ENCODE measurements at places on chromosomes 16 and 17.

- peak; percentile 97 for DNase-seq
Observed at GRCh38 chr17:66494023-66494803, 191.8 kb downstream of the PRKCA start.

DNA sequence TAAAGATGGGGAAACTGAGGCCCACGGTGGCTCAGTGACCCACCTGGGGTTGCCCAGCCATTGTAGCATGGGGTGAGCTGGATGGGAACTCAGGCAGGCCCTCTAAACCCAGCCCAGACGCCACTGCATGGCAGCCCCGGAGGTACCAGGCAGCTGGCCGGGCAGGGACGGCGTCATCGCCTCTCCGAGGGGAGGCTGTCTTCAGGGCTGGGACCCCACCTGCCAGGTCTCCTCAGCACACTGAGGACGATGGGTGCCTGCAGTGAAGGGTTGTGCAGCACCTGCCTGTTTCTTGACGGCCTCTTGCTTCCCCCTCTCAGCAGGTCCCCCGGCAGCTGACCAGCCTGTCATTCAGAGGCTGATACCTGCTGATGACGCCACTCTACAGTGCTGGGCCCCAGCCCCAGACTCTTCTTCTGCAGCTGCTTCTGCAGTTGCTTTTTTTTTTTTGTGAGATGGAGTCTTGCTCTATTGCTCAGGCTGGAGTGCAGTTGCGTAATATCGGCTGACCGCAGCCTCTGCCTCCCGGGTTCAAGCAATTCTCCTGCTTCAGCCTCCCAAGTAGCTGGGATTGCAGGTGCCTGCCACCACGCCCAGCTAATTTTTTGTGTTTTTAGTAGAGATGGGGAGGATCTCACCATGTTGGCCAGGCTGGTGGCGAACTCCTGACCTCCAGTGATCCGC, 24.7 kb downstream of the RNF213 start:
- DNase-seq, result no peak

DNA sequence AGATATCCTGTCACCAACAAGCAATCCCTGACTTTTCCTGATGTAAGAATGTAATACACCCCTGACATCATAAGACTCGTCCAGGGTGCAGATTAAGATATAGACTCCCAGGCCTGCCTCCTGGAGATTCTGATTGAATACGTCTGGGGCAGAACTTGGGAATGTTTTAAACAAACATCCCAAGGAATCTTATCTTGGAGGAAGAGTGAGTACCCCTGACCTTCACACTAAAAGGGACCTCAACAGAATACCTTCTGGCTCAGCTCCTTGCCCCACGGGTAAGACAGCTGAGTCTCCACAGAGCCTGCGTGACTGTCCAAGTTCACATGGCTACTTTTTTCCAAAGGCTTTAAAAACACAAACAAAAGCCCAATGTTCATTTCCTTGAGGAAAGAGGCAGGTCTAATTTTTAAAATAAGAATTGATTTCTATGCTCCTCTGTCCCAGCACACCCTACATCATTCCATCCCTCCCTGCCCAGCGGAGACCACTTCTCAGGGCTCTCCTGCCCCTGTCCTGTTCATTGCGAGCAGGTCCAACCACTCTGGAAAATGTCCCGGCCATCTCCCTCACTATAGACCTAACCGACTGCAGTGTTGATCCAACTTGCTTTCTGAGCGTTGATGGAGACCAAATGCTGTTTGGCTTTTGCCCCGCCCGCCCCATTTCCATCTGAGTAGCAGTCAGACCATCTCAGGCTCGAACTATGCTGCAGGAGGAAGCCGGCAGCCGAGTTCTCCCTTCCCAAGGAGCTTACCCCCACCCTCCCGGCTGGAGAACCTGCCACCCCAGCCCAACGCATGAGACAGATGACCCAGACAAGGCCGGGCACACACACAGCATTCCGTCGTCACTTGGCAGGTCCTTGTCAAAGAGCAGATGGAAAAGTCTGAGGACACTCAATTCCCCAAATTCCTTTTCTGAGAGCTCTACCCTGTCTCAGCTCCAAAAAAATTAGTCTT, 44.1 kb upstream of the MYH10 start:
- no peak for DNase-seq

GRCh38 chr17:36066365-36066985, 2.4 kb downstream of the CCL18 start:
- DNase-seq, result no peak

- DNase-seq, result no peak
Observed at GRCh38 chr16:88462396-88462795, 9.3 kb downstream of the ZFPM1 start.

DNA sequence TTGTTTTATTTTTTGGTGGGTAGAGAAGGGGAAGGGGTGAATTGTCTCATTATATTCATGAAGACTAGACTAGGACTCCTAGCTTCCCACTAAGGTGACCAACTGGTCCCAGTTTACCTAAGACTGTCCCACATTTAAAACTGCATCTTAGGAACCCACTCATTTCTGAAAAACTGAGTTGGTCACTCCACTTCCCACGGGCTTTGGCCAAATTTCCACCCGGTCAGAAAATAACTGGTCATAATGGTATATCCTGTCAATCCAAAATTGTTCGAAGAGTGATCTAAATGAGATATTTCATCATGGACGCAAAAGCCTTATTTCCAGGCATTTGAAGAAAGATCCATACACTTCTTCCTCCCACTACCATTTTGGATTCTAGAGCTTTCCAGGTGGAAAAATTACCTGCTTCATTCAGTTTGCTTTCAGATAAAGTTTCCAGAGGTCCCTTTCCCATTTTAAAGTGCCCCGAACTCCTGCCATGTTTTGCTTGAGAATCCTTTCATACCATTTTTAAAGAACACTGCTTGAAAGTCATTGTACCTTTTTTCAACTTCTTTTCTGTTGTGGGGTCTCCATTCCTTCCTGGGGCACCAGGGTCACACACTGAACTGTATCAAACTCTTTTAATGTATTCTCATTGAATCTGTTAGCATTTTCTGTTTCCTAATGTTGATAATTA, 21.8 kb upstream of the ZFHX3 start:
- DNase-seq, result no peak

GRCh38 chr16:50263060-50263909, 3.1 kb upstream of the ADCY7 start:
- no peak for DNase-seq

DNA sequence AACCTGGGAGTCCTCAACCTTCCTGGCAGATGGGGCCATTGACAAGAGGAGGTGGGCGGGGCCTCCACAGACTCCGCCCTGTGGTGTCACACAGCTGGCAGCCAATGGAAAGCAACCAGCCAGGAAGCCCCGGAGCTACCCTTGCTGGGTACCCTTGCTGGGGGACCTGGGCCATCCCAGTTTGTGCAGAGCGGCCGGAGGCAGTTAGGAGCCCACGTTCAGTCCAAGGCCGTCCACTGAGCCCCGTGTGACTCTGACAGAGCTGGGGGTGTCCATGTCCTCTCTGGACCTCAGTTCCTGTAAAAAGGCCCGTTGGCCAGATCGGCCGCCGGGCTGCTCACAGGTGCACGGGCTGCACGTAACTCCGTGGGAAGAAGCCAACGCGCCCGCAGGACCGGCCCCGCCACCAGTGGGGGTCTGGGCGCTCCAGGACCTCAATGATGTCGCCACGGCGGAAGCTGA, 17.1 kb upstream of the FAM83G start:
- no peak for DNase-seq

DNA sequence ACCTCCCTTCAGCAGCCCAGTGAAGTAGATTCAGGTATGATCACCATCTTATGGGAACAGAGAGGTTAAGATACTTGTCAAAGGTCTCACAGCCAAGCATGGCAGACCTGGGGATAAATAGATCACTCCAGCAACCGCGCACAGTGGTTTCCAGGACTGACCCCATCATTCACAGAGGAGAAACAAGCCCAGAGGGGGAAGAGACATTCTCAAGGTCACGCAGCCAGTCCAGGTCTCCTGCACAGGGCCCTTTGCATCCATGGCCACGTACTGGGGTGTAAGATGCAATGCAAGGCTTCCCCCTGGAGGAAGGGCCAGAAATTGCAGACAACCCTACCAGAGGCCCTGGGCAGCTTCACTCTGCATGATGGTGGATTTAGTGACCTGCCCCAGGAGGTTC, 19.9 kb downstream of the TLE7 start:
- DNase-seq, result peak; percentile 30

DNA sequence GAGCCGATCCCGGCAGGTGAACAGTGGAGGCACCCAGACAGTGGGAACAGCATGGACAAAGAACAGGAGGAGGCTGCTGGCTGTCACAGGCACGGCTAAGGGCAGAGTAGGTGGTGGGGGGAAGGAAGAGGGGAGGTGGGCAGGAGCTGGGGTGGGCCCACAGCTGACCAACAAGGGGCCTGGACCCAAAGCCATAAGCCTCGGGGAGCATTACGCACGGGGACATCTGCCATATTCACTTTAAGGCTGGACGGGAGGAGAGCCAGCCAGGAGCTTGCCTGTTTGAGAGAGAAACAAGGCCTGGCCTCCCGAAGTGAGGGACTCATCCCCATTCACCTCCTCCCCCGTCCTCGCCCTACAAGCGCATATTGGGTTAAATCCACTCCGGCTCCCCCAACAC, 19.6 kb upstream of the HAP1 start:
- DNase-seq, result no peak

DNA sequence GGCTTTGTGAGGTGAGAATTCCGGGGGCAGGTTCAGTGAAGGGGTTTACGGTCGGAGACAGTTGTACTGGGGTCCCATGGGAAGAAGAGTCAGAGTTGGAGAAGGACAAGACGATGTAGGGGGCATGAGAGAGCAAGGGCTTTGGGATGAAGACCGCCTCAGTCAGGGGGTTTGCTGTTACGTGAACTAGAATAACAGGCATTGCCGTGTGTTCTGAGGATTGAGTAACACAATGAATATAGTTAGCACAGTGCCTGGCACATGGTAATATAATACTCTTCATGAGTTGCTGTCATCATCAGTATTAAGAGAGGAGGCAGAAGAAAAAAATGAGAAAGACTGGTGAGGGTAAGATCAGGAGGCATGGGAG, 577 bp downstream of the ZNF646 start:
- DNase-seq, result peak; percentile 49

DNA sequence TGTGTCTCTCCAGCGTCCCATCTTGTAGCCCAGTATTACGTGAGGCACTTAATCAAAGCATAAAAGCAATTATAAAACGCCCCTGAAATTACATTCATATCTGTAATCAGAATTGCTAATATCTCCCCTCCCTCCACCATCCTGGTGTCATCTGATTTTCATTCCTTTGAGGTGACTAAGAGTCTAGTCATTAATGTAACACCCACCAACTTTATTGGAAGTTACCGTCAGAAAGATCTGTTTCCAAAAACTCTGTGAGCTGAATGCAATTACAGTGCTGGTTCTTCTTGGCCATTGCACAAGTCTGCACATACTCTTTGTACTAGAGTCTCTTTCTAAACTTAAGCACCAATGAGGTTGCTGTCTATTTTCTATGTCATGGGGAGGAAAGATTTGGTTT, 12.5 kb upstream of the MAF start:
- peak; percentile 55 for DNase-seq

DNA sequence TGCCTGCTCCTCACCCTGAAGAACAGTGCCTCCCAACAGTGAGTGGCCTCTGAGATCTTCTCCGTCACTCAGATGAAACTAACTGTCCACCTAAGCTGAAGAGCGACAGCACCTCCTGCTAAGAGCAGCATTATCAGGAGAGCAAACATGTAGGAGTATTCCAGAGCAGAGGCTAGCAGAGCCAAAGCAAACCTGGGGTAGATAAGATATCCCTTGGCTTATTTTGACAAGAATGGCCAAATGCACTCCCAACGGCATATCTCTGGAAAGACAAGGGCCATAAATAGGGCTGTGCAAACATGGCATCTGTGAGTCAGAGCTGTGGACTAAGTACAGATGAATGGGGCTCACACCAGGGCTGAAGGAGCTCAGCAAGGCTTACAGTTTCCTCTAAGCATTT, 96.3 kb downstream of the NDEL1 start:
- no peak for DNase-seq

DNA sequence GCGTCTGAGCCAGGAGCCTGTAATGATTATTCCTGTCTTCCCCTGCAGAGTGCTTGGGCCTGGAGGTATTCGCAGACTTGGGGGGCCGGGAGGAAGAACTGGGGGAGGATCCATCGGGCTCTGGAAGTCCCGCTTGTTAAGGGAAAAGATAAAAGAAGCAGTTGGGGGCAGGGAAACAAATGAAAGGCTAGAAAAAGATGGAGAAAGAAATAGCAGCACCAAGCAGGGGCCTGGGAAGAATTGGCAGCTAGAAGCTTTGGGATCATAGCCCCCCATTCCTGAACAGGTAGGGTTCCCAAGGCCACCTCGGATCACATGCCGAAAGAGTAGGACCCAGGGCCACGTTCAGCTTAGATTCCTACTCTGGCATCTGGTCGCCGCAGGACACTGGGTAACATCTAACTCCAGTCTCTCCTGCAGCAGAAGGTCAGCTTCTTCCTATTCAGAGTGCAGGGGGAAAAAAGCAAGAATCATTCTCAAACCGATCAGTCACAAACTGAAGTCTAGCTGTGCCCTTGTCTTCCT, 23.6 kb downstream of the ADAM11 start:
- no peak for DNase-seq

DNA sequence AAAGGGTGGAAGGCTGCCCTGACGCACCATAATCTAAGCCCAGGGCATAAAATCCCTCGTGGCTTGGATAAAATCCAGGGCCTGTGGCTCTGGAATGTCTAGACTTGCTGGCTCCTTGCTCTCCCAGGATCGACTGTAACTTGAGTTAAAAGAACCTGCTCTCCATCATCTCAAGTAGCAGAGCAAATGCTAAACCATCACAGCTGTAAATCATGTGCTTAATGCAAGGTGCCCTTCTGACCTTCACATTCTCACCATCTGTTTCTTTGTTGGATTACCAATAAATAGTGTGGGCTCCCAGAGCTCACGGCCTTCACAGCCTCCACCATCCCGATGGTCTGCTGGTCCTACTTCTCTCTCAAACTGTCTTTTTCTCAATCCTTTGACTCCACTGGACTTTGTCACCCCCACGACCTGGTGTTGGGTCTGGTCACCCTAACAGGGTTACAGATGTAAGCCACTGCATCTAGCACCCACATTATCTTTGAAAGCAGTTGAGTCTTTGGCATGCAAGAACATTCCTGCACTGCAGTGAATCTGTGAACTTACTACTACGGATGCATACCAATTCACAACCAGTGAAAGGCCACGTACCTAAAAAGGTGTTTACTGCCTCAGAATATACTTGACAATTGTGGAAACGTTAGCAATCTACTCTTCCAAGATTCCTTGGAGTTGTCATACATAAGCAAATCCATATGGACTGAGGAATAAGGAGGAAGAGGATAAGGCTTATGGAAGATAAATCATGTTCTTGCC, 15.3 kb downstream of the RSL1D1 start:
- DNase-seq, result peak; percentile 66

DNA sequence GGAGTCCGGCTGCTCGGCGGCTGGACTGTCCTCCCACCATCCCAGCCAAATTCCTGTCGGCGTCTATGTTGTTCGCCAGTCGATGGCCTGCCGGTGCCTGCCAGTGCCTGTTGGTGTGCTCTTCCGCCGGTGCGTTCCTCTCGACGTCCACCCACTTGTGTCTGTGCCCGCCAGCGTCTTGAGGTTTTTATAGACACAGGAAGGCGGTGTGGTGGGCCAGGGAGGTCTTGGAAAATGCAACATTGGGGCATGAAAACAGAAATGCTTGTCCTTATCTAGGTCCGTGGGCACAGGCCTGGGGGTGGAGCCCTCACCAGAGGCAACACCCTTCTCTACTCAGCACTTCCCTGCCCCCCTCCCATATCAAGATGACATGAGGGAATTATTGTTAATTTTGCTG, 167.8 kb downstream of the IRF8 start:
- DNase-seq, result no peak

GRCh38 chr17:72380120-72380519, 259.3 kb downstream of the SOX9 start:
- peak; percentile 39 for DNase-seq

All from fibroblast of mammary gland (primary cell).